Globus pallidus (tissue), 1 donor: ENCODE measurements at places on chromosomes 7 and 10.

GRCh38 chr7:17022920-17023319, 141.1 kb upstream of the AGR3 start:
- DNase-seq = no peak

GRCh38 chr10:93208717-93209464, 135.2 kb downstream of the CYP26A1 start:
- no peak for DNase-seq

GRCh38 chr7:116591202-116592040, 66.6 kb downstream of the CAV1 start:
- DNase-seq = peak; percentile 29

- DNase-seq = no peak
These were observed 287.1 kb upstream of the NEBL start for GRCh38 chr10:21184216-21184615.

DNA sequence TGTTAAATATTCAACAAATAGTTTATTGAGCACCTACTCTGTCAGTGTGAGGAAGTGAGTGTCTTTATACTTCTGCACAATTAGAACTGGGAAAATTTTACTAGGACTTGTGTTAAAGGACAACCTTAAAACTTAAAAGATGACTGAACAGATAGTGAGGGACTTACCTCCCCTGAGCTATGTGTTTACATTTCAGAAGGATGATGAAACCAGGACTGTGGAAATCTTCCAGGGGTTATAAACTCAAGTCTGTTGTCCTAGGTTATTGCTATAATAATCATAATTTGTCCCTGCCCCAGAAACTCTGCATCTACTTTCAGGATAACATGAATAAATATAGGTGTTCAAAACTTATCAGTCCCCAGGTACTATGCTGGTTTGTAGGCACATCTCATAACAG, 261.0 kb upstream of the MKLN1 start:
- DNase-seq = no peak

DNA sequence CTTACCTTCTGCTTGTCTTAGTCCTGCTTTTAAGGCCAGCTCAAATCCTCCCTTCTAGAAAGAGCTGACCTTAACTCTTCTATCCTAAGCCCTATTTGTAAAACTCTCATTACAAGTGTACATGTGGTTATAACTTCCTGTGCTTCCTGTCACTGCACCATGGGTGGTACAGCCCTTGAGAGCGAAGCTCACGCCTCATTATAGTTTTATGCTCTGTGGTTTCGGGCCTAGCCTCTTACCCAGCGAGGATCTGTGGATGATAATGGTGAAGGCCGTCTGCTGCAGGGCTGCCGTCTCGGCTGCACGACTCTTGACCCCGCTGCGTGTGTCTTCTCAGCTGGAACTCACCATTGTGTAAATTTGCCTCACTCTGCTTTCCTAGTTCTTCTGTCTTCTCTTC, 74.6 kb downstream of the CUL1 start:
- DNase-seq = no peak
